Tongue (tissue), 3 donors: ENCODE measurements at places on chromosomes 16 and 17. TPM values are rescaled to one million over a fixed set of nuclear protein-coding genes. Genes with fewer than 3 reads are reported as not detected.

The E4F1 gene
- total RNA-seq: 23.7 TPM

GRCh38 chr16:2032285-2033056 lies 5.8 kb downstream of the NHERF2 start:
- peak; percentile 47 for DNase-seq

The RSKR gene
- total RNA-seq: 6.9 TPM

GRCh38 chr17:69728816-69729215 lies 314.3 kb downstream of the MAP2K6 start:
- no peak for DNase-seq

GRCh38 chr16:22739077-22739476 lies 74.9 kb upstream of the HS3ST2 start:
- no peak for DNase-seq

DNA sequence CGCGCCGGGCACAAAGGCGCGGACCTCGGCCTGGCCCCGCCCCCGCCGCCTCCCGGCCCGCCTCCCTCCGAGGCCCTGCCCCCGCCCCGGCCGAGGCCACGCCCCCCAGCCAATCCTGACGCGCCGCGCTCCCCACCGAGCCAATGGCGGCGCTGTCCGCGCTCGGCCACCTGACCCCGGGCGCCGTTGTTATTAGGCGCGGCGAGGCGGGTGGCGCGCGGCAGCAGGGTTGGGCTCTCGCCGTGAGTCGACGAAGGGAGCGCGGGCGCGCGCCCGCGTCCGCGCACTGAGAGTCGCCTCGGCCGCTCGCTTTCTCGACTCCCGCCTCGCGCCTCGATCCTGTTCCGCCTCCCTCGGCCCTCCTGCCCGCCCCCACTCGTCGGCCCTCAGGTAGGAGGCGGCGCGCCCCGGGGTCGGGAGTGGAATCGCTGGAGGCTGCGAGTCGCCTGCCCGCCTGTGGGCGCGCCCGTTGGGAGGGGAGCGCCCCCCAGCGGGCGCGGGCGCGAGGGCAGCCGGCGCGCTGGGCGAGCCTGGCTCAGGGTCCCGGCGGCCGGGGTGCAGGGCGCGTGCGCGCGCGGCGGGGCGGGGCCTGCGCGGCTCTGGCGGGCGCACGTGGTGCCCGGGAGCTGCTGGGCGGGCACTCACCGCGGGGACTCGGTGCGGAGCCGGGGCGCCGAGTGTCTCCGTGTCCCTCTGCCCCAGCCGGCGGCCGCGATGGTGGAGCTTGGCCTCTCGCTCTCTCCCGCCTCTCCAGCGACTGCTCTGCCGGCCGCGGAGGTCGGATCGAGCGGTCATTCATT lies 405 bp upstream of the CBLN1 start:
- peak; percentile 91 for DNase-seq

DNA sequence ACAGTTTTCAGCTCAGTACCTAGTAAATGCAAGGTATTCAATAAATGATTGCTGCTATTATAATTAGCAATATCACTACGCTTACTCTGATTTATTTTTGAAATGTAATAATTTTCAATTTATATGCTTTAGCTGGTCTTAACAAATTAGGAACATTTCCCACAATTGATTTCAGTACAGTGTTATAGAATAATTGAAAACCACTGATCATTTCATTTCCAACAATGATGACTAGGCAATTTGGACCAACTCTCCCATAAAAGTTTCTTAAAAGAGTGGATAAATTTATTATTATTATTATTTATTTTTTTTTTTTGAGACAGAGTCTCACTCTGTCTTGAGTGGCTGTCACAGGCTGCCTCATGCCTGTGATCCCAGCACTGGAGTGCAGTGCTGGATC lies 41.1 kb downstream of the VMP1 start:
- DNase-seq: no peak

DNA sequence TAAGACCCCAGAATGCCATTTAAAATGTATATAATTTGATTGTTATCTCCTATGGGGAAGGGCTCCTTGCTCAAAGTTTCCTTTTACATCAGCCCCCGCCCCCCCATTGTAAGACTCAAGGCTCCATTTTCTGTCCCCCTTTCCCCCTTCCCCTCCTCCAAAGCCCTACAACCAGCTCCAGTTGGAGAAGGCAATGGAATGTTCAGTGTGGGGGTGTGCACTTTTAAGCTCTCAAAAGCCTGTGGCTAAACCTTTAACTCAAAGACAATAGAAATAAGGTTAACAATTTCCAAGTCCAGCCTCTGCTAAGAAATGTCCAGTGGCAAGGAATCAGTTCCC lies 114.7 kb downstream of the NOG start:
- DNase-seq: no peak

- DNase-seq: peak; percentile 48
Measured at GRCh38 chr16:88063211-88063773, 112.1 kb downstream of the BANP start.

GRCh38 chr16:21598701-21599121 lies 666 bp upstream of the METTL9 start:
- DNase-seq: no peak

The ATAD5 gene
- total RNA-seq: 4.9 TPM

The GSG1L gene
- total RNA-seq: 1.4 TPM

DNA sequence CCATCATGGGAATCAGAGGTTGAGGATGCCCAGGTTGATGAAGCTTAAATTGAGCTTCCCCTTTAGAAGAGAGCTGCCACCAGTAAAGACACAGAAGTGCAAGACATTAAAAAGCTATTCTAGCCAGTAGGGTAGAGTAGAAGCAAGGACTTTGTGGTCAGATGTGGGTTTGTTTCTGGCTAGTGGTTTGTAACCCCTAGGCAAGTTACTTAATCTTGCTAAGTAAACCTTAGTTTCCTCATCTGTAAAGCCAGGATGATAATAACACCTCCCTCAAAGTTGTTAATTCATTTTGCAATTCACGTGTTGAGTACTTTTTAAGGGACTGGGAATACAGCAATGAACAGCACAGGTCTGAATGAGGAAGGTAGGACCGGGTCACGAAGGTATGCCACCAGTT lies 3.6 kb downstream of the SNTB2 start:
- no peak for DNase-seq

DNA sequence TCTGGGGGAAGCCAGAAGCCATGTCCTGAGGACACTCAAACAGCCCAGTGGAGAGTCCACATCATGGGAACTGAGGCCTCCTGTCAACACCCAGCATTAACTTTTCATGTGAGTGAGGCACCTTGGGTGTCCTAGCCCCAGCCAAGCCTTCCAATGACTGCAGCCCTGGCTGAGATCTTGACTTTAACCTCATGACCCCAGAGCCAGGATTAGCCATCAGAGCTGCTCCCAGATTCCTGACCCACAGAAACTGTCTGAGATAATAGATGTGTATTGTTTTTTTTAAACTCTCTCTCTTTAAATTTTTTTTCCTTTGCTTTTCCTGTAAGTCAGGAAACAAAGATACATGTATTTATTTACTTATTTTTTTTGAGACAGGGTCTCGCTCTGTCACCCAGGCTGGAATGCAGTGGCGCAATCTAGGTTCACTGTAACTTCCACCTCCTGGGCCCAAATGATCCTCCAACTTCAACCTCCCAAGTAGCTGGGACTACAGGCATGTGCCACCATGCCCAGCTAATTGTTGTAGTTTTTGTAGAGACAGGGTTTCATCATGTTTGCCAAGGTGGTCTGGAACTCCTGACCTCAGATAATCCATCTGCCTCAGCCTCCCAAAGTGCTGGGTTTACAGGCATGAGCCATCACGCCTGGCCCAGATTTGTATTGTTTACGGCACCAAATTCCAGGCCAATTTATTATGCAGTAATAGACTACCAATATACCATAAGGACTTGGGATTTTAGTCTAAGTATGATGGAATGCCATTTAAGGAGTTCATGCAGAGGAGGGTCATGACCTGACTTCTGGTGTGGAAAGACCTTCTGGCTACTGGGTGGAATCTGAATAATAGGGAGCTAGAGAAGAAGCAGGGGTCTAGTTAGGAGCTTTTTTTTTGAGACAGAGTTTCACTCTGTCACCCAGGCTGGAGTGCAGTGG lies 14.0 kb upstream of the TMEM94 start:
- DNase-seq: no peak

DNA sequence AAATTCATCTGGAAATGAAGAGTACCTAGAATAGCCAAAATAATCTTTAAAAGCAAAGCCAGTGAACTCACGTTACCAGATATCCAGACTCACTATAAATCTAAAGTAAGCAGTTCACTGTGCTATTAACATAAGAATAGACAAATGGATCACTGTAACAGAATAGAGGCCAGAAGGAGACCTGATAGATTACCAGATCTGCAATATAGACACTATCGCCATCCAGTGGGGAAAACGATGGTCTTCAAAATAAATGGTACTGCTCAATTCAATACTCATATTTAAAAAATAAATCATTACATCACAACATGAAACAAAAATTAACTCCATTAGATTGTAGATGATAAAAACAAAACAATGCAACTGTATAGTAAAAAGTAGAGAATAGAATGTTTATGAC lies 158.6 kb upstream of the CDH8 start:
- no peak for DNase-seq
